Ovary (tissue), 10 donors: ENCODE measurements at places on chromosomes 16 and 17. TPM values are rescaled to one million over a fixed set of nuclear protein-coding genes. Genes with fewer than 3 reads are reported as not detected.

CA4 gene
- 39.3 TPM for polyA plus RNA-seq

- H3K4me3 ChIP-seq, result no peak overlapping the region
- no peak for DNase-seq
- H3K27me3 ChIP-seq, result no peaks in the 10 kb centered on the region
These were observed 2.3 kb downstream of the ALYREF start for GRCh38 chr17:81888988-81889595.

GRCh38 chr16:15517743-15518377 lies 83.5 kb downstream of the BMERB1 start:
- H3K4me3 ChIP-seq, result no peak overlapping the region
- DNase-seq, result no peak
- peaks cover 22% of the 10 kb centered on the region for H3K4me1 ChIP-seq
- H3K36me3 ChIP-seq, result no peaks in the 10 kb centered on the region

GRCh38 chr17:81651692-81652091 lies 4.7 kb downstream of the PDE6G start:
- H3K27ac ChIP-seq, result no peak overlapping the region
- no peak for DNase-seq
- no peaks in the 10 kb centered on the region for H3K4me1 ChIP-seq
- peaks cover 14% of the 10 kb centered on the region for H3K27me3 ChIP-seq
- H3K4me3 ChIP-seq, result no peak overlapping the region

DNA sequence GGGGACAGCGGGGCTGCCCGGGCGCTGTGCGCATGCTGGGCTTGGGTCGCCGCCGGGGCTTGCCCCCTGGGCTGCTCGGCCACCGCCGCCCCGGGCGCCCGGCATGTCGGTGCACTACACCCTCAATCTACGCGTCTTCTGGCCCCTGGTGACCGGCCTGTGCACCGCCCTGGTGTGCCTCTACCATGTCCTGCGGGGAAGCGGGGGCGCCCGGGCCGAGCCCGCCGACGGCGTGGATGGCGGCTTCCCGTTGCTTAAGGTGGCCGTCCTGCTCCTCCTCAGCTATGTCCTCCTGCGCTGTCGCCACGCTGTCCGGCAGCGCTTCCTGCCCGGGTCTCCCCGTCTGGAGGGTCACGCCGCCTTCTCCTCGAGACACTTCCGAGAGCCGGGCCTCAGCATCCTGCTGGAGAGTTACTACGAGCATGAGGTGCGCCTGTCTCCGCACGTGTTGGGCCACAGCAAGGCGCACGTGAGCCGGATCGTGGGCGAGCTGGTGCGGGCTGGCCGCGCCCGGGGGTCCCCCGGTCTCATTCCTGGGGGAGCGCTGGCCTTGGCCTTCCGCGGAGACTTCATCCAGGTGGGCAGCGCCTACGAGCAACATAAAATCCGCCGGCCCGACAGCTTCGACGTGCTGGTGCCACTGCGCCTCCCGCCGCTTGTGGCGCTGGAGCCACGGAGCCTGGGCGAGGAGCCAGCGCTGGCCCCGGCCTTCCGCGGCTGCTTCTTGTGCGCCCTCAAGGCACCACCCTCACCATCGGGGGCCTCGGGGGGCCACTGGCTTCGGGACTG lies 789 bp downstream of the ITPRIPL2 start:
- H3K4me3 ChIP-seq, result peak overlapping the region; percentile 65
- no peaks in the 10 kb centered on the region for H3K27me3 ChIP-seq
- H3K4me1 ChIP-seq, result peaks cover 15% of the 10 kb centered on the region
- peak; percentile 79 for DNase-seq
- H3K36me3 ChIP-seq, result no peaks in the 10 kb centered on the region

AIPL1 gene
- polyA plus RNA-seq, result not detected

- H3K27me3 ChIP-seq, result no peaks in the 10 kb centered on the region
- H3K4me1 ChIP-seq, result no peaks in the 10 kb centered on the region
- DNase-seq, result no peak
These were observed 229.8 kb downstream of the CPPED1 start for GRCh38 chr16:12573730-12574383.

DNA sequence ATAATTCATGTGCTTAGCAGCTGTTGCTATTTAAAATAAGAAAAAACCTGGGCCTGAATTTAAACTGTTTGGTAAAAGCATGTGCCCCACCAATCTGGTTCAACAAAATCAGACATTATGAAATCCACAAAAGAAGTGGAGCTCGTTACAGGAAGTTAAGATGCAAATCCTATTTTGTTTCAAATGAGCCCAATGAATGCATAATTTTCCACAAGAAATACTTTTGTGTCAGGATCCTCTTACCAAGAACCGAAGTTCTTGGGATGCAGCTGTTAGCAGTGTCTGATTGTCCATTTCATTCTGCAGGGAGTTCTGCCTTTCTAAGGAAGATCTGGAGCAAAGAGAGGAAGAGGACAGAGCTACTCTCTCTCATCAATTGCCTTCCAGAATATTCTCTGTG lies 105.7 kb upstream of the RBBP6 start:
- H3K4me3 ChIP-seq, result no peak overlapping the region
- H3K27me3 ChIP-seq, result no peaks in the 10 kb centered on the region
- DNase-seq, result no peak
- no peaks in the 10 kb centered on the region for H3K36me3 ChIP-seq
- H3K27ac ChIP-seq, result no peak overlapping the region
- H3K4me1 ChIP-seq, result no peaks in the 10 kb centered on the region

GRCh38 chr17:65593855-65594845 lies 32.7 kb upstream of the AXIN2 start:
- H3K4me1 ChIP-seq, result no peaks in the 10 kb centered on the region
- peak overlapping the region; percentile 64 for H3K27ac ChIP-seq
- no peaks in the 10 kb centered on the region for H3K36me3 ChIP-seq
- DNase-seq, result peak; percentile 30
- no peaks in the 10 kb centered on the region for H3K27me3 ChIP-seq
- H3K4me3 ChIP-seq, result peak overlapping the region; percentile 13

RRAD gene
- polyA plus RNA-seq, result 22.3 TPM

C17orf78 gene
- not detected for polyA plus RNA-seq

DNA sequence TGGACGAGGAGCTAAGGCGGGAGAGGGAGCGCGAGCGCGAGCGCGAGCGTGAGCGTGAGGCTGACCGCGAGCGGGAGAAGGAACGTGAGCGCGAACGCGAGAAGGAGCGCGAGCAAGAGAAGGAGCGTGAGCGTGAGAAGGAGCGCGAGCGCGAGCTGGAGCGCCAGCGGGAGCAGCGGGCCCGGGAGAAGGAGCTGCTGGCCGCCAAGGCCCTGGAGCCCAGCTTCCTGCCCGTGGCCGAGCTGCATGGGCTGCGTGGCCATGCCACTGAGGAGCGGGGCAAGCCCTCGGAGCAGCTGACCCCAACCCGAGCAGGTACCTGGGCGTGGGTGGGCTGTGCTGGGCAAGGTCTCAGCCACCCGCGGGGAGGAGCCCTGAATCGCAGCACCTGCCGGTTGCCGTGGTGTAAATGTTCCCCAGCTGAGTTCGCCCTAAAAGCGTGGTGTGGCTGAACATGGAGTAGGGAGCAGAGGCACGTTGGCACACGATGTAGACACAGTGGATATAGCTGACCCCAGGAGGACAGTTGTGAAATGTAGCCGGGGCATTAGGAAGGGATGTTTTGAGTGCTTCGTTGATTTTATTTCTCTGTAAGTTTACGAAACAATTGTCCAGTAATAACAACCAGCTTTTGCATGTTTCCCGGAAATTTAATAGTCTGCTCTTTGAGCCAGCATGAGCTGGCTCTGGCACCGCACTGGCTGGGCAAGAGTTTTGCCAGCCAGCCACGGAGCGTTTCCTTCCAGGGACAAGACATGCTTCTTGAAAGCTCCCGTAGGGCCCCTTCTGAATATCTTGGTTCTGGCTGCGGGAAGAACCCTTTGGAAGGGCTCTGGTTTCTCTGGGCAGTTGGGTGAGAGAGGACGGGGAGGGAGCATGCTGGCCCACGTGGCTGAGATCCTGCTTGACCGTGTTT lies 32.1 kb downstream of the GINS2 start:
- H3K36me3 ChIP-seq, result no peaks in the 10 kb centered on the region
- no peak overlapping the region for H3K4me3 ChIP-seq
- peaks cover 17% of the 10 kb centered on the region for H3K4me1 ChIP-seq
- no peak overlapping the region for H3K27ac ChIP-seq
- DNase-seq, result no peak

DNA sequence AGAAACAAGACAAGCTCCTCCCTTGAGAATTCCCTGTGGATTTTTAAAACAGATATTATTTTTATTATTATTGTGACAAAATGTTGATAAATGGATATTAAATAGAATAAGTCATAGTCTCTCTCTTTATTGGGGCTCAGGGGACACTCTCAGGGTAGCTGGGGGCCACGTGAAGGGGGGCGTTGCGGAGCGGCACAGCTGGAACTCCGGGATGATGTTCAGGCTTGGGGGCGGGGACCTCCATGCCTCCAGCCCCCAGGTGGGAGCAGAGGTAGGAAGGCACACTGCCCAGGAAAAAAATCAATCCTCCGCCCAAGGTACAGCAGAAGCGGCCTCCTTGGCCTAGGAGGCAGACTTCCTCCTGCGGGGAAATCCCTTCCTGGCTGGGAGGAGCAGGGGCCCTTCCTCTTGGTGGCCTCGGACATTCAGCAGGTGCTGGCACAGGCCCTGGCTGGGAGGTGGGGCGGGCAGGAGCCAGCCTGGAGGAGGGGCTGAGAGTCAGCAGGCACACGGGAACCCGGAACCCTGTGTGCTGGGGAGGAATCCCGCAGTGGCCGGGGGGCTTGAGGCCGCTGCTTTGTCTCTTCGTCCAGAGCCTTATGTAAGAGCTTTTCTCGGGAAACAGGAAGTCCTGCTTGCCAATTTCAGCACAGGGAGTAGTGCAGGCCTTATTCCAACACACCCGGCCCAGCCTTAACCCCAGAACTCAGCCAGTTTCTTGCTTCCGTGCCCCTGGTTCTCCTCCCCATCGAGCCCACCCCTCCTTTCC lies 591 bp upstream of the TNFSF13 start:
- peak; percentile 90 for DNase-seq
- peaks cover 26% of the 10 kb centered on the region for H3K4me1 ChIP-seq
- H3K36me3 ChIP-seq, result no peaks in the 10 kb centered on the region
- H3K27ac ChIP-seq, result peak overlapping the region; percentile 99
- peak overlapping the region; percentile 19 for H3K4me3 ChIP-seq

DNA sequence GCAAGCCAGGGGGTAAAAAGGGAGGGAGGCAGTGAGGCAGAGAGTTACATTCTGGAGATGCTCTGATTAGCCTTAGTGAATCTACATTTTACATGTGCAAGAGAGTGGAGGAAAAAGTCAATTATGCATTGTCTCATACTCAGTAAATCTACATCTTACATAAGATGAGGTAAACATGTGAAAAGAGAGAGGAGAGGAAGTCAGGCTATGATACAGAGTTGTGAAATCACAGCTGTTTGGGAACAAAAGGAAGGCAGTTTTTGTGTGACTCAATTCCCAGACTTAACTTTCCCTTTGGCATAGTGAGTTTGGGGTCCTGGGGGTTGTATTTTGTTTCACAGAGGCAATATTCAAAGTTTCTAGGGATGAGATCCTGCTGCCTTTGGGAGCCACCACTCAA lies 67.8 kb downstream of the GP2 start:
- H3K36me3 ChIP-seq, result no peaks in the 10 kb centered on the region
- DNase-seq, result no peak
- no peaks in the 10 kb centered on the region for H3K4me1 ChIP-seq

AOC2 gene
- 0.40 TPM for polyA plus RNA-seq

DNA sequence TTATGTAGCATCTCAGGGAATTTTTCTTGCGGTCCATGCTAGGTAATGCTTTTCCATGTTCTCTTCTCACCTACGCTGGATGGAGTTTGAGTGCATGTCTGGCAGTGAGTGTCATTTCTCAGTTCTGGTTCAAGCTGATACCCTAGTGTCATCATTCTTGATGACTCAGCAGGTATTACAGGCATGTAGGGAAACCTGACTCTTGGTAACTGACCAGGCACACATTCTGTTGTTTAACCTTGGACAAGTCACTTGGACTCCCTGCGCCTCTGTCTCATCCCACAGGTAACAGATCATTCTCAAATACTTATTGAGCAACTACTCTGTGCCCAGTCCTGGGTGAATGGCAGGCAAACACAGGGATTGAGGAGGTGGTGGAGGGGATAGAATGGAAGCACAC lies 6.8 kb upstream of the RBFOX1 start:
- no peaks in the 10 kb centered on the region for H3K36me3 ChIP-seq
- no peak overlapping the region for H3K4me3 ChIP-seq
- no peak overlapping the region for H3K27ac ChIP-seq
- H3K4me1 ChIP-seq, result peaks cover 2% of the 10 kb centered on the region
- no peaks in the 10 kb centered on the region for H3K27me3 ChIP-seq

- no peak overlapping the region for H3K27ac ChIP-seq
- DNase-seq, result no peak
- no peaks in the 10 kb centered on the region for H3K36me3 ChIP-seq
- H3K4me3 ChIP-seq, result no peak overlapping the region
These were observed 103.9 kb downstream of the SOCS1 start for GRCh38 chr16:11151885-11152629.

PSME3 gene
- polyA plus RNA-seq, result 31.7 TPM

RTN4RL1 gene
- polyA plus RNA-seq, result 0.42 TPM

KRTAP1-1 gene
- polyA plus RNA-seq, result not detected

CDIP1 gene
- polyA plus RNA-seq, result 19.1 TPM

- no peak for DNase-seq
- no peaks in the 10 kb centered on the region for H3K4me1 ChIP-seq
- H3K36me3 ChIP-seq, result no peaks in the 10 kb centered on the region
- H3K27me3 ChIP-seq, result no peaks in the 10 kb centered on the region
- no peak overlapping the region for H3K4me3 ChIP-seq
These were observed 40.1 kb upstream of the ZFP90 start for GRCh38 chr16:68499006-68499405.

DNA sequence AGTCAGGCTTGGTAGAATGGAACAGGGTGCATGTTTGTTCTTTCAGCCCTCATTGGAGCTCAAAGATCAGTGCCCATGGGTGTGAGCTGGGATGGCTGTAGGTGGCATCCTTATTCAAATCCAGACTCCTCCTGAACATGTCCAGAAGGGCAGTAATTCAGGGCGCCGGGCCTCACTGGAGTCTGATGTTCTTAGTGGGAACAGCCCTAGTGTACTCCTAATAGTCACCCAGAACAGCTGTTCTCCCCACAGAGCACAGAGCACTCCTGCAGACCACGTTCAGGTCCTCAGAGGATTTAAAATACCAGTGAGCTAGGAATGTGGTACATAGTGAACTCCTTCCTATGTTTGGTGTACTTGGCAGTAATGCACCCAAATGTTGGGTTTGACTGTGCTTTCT lies 96.2 kb downstream of the BANP start:
- H3K27me3 ChIP-seq, result no peaks in the 10 kb centered on the region
- H3K36me3 ChIP-seq, result no peaks in the 10 kb centered on the region
- H3K4me1 ChIP-seq, result no peaks in the 10 kb centered on the region
- DNase-seq, result no peak
